Activated T-helper 2 cell treated with anti-CD3 and anti-CD28 coated beads, Interferon-gamma antibody, Interleukin-2, Interleukin-4, amounts not matched to agents 10 μg/mL and 5 μg/mL and 100 μg/mL, durations not matched to agents 14 hours and 24 hours and 36 hours (primary cell): ENCODE measurements at places on chromosomes 5 and 9.

DNA sequence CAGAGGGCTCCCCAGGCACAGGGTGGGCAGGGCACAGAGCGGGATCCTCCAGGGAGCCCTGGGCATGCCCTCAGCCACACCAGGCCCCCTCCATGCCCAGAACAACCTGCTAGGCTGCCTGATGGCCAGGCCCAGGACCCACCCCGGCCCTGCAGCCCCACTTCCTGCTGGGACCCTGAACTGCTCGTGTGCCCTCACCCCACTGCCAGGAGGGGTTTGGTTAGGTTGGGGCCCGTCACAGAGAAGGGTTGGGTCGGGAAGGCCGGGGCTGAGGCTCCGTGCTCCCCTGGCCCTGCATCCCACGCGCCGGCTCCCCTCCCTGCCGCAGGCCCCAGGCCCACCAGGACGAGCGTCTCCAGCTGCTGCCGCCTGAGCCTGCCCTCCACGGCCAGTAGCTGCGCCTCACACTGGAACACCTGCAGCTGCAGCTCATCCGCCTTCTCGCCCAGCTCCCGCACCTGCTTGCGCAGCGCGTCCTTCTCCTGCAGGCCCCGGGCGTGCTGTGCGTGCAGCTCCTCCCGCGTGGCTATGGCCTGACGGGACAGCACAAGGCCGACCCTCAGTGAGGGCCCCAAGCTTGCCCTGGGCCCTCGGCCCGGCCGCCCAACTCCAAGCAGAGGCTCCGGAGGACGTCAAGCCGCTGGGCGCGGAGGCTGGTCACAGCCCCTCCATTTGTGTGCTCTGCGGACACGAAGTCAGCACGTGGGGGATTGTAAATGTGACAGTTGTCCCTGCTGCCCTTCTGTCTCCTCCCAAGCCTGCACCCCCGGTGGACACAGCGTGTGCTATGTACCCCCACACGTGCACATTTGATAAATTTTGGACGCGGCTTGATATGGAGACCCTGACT is 4.0 kb upstream of the DNLZ start:
- no peak for DNase-seq

DNA sequence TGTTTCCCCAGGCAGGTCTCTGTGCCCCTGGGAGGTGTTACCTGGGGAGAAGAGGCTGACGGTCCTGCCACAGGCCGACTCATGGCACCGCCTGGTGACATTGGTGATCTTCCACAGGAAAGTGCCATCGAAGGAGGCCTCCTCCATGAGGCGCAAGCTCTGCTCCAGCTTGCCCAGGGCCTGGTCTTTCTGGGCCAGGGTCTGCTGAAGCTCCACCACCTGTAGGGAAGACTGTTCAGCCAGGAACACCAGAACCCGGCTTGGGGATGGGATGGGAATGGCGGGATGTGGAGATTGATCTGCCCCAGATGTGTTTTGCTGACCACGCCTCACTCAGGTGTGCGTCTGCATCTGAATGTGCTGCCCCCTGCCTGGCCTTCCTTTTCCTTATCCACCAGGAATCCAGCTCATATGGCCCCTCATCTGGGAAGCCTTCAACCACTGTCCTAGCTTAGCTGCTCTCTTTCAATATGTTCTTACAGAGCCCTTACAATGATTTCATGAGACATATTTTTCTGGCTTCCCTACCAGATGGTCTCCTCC is 15.2 kb downstream of the TRAF1 start:
- no peak for DNase-seq

DNA sequence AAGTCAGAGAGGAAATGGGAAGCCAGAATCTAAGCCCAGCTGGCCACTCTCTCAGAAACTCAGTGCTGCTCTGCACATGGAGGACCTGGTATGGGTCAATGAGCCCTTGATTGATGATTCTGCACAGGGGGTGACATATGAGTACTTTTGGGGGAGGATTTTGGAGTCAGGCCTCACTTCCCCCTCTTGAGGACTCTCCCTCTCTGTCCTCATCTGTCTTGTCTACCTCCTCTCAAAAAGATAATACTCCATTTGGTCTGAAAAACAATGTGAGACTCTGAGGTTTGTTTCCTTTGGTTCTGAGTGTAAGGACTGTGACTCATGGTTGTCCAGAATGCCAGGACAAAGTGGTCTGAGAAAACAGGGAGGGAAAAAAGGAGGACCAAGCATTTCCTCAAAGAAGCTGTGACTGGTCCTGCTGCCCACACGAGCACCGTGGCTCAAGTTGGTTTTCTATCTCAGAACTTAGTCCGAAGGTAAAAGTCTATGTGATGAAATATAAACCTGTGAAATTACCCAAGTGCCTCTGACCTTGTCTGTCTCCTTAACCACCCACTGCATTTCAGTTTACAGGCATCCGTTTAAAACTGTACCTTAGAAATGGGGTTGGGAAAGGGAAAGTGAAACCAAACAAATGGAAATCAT is 11.1 kb downstream of the TTC39B start:
- no peak for DNase-seq

- peak; percentile 84 for DNase-seq
Observed at GRCh38 chr5:68433923-68434879, 218.6 kb downstream of the PIK3R1 start.

GRCh38 chr9:19137282-19137681 is 10.0 kb upstream of the PLIN2 start:
- no peak for DNase-seq

- DNase-seq, result no peak
Observed at GRCh38 chr9:92738661-92739081, 26.0 kb downstream of the BICD2 start.

DNA sequence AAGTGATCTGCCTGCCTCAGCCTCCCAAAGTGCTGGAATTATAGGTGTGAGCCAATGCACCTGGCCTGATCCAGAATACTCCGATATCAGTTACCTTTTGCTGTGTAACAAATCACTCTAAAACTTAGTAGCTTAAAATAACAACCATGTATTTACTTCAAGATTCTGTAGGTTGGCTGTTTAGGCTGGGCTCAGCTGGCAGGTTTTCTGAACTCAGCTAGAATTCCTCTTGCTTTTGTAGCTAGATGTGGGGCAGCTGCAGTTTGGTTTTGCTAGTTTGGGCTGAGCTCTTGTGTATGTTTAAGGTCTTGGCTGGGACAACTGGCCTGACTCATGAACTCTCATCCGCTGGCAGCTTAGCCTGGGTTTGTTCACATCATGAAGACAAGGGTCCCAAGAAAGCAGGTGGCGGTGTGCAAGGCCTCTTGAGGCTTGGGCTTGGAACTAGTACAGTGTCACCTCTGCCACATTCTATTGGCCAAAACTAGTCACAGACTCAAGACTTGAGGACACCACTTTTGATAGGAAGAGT is 138.3 kb upstream of the SHB start:
- DNase-seq, result no peak

DNA sequence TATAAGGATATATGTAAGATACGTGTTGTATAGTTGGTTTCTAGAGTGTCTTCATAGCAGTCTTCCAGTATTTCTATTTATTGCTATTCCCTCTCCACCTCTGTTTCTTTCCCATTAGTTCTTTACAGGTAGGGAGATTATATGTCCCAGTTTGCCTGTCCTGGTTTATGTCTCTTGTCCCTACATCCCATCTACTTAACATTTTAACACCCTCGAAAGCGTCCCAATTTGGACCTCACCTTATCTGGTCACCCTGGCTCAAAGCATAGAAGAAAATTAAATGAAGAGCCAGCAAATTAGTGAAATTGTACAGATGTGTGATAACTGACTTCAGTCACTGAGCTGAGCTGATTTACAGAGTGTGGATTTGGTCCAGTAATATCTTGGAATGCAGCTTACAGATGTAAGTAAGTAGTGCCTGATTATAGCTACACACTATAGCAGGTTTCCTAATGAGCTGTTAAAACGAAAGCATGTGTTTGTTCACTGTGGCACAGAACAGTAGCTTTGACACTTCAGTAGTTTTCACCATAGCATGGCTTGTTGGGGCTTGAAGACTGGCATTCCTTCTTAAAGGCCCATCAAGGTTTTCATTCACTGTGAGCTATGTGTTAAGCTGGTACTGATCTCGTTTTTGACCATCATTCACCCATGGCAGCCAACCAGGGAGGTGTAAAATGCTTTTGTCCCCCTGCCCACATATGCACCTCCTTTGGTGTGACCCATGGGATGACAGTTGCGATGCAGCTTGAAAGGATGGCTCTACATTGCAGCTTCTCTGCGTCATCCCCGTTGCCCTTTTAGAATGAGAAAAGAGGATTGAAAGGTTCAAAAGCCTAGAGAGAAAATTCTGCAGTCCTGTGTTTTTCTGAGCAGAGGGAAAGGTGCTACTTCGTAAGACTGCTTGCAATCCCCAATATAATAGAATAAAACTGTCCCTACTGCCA is 192.1 kb upstream of the DMRT1 start:
- no peak for DNase-seq

DNA sequence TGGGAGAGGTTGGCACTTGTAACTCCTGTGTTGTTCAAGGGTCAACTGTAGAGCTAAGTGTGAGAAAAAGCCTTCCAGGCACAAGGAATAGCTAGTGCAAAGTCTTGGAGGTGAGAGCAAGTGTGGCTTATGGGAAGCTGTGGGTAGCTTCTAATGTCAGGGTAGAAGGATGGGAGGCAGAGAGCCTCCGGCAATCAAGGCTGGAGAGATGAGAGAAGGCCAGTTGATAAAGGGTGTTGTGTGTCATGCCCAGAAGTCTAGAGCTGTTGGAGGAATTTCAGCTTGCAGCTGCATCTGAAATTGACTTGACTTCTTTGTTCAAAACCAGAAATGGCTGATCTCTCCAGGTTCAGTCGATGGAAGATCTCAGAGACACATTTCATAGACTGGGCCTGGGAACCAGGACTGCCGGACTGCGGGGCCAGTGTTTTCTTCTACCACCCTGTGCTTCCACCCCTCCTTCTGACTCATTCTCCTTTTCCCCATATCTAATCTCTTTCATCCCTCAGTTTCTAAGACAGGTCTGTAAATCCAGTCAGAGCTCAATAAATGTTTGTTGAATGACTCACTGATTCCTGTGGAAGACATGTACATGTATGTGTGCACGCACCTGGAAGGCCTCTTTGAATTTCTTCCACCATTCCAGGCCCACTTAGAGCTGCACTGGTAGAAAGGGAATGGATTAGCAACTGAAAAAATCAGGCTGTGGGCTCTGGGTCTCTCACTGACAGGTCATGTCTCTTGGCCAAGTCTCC is 67.8 kb upstream of the KLF4 start:
- DNase-seq, result no peak

GRCh38 chr5:169411786-169412430 is 111.0 kb upstream of the SLIT3 start:
- DNase-seq, result no peak

DNA sequence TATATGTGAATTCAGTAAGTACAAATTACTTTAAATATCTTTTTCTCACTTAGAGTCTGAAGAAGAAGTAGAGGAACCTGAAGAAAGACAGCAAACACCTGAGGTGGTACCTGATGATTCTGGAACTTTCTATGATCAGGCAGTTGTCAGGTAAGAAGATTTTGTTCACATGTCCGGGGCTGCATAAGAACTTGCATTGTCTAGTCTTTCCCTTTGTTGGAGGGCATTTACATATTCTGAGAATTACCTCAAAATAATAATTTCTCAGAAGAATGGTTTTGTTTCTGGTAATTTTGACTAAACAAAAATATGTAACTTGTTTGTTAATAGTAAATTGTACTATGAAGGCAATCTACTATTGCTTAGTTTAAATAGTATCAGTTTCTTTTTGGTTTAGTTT is 23.7 kb downstream of the G3BP1 start:
- DNase-seq, result no peak

GRCh38 chr9:92165484-92165883 is 50.3 kb upstream of the SPTLC1 start:
- DNase-seq, result no peak

DNA sequence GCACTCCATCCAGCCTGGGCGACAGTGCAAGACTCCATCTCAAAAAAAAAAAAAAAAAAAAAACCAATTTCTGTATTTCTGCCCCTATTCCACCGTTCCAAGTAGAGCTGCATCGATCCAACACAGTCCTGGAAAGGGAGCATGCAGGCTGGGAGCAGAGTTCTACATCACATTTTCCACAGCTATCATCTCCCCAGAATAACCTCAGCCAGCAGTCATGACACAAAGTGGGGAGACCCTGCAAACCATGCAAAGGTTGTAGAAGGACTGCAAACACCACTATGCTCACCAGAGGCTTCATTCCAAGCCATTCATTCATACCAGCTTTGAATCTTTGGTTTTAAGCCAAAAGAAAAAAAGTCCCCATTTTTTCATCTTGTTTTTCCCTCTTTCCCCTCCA is 20.8 kb upstream of the ZNF354A start:
- no peak for DNase-seq

- no peak for DNase-seq
Observed at GRCh38 chr9:92297611-92298010, 4.1 kb upstream of the IARS1 start.

DNA sequence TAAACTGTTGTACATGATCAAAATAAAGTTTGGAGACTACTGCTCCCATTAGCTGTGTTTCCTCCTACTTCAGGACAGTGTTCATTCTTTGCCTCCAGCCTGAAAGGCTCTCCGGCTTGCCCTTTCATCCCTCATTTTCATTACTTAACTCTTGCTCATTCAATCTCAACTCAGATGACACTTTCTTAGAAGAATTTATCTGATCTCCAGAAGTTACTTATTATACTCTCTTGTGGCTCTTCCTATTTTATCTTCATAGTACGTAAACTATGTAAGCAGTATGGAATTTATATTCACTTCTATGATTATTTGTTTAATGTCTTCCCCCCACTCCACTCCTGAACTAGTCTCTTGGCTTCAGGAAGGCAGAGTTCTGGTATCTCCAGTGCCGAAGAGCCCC is 1737.9 kb upstream of the C9orf72 start:
- no peak for DNase-seq

DNA sequence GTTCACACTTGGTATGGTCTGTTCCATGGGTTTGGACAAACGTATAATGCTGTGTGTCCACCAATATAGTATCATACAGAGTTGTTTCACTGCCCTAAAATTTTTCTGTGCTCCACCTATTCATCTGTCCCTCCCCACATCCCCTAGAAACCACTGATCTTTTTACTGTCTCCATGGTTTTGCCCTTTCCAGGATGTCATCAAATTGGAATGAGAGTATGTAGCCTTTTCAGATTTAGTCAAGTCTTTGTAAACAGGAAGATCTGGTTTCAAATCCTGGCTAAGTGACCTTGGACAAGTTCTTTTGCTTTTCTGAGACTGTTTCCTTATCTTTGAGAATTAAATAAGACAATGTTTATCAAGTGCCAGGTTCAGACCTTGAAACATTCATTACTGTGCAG is 13.2 kb upstream of the LVRN start:
- DNase-seq, result no peak

- DNase-seq, result no peak
Observed at GRCh38 chr9:121394292-121394691, 24.2 kb upstream of the STOM start.
